Dermis microvascular lymphatic vessel endothelial cell (primary cell): ENCODE measurements at places on chromosomes 12 and 14. TPM values are rescaled to one million over a fixed set of nuclear protein-coding genes. Genes with fewer than 3 reads are reported as not detected.

SERPINA3 gene
- under 0.01 TPM in 1 of 2 replicates, not detected in the other for total RNA-seq

EGLN3 gene
- 0.64 and 4.0 TPM in 2 replicates for total RNA-seq

ADCY6 gene
- 27.2 and 35.7 TPM in 2 replicates for total RNA-seq

POTEG gene
- total RNA-seq: not detected in 2 replicates

PTHLH gene
- total RNA-seq: under 0.01 TPM in 1 of 2 replicates, not detected in the other
